ENCODE measurements at places on chromosomes 11 and 22.

GRCh38 chr11:126257144-126257543 lies 11.6 kb downstream of the SRPRA start:
- H3K27ac ChIP-seq: no peak overlapping the region
- H3K4me3 ChIP-seq: no peak overlapping the region
- H3K27me3 ChIP-seq: no peaks in the 10 kb centered on the region
- H3K36me3 ChIP-seq: peaks cover 51% of the 10 kb centered on the region
- H3K4me1 ChIP-seq: no peaks in the 10 kb centered on the region
- DNase-seq: no peak

- DNase-seq: no peak
- H3K4me3 ChIP-seq: no peak overlapping the region
- no peaks in the 10 kb centered on the region for H3K36me3 ChIP-seq
- no peaks in the 10 kb centered on the region for H3K27me3 ChIP-seq
- H3K27ac ChIP-seq: no peak overlapping the region
Measured at GRCh38 chr11:46275964-46276641, 1.4 kb upstream of the CREB3L1 start.

DNA sequence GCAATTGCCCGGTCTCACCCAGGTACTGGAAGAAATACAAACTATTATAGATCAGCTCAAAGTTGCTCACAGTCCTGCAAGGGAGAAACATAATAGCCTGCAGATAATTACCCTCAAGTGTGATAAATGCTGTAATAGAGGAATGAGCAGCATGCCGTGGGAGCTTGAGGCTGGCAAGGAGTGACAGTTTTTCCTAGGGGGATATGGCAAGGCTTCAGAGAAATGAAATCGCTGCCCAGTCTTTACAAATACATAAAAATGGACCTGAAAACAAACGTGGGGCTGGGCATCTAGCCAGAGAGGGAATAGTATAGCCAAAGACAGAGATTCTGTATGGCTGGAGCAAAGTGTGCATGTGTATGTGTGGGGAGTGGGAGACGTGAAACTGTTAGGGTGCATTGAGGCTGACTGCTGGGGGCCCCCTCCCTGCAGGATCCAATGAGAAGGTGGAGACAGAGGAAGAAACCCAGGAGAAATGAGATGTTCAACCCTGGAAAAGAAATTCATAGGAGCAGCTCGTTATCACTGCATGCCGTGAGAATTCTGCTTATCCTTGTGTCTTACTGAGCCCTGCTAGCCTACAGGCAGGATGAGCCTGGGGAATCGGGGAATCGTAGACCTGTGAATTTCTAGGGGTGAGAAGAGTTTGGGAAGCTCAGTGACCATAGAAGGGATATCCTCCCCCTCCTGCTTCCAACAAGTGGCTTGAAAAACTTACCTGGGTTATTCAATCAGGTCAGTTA lies 167.0 kb downstream of the LDLRAD3 start:
- H3K4me1 ChIP-seq: no peaks in the 10 kb centered on the region
- H3K4me3 ChIP-seq: no peak overlapping the region
- H3K27me3 ChIP-seq: no peaks in the 10 kb centered on the region
- no peak overlapping the region for H3K27ac ChIP-seq
- no peaks in the 10 kb centered on the region for H3K36me3 ChIP-seq
- no peak for DNase-seq

DNA sequence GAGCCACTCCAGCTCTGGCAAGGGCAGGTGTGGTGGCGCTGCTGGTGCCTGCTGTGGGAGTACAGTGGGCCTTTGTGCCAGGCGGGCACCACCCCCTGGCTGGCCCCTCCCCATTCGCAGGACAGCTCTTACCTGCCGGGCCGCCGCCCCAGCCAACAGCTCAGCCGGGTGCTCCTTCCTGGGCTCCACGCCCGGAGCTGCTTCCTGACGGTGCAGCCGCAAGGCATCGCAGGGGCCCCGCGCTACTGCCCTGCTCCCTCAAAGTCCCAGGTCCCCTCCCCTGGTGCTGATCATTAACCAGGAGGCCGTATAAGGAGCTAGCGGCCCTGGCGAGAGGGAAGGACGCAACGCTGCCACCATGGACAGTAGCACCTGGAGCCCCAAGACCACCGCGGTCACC lies at the start of gene SLC5A1:
SLC5A1 (plus strand) TSS at position 338 of the 400 bp plus-strand sequence; CDS start at position 359, 21 bp downstream.
- no peak within 1 kb of the TSS for H3K27ac ChIP-seq
- no peak for DNase-seq

- DNase-seq: no peak
- no peak overlapping the region for H3K4me3 ChIP-seq
- no peak overlapping the region for H3K27ac ChIP-seq
- no peaks in the 10 kb centered on the region for H3K27me3 ChIP-seq
- no peaks in the 10 kb centered on the region for H3K36me3 ChIP-seq
- H3K4me1 ChIP-seq: no peaks in the 10 kb centered on the region
Measured at GRCh38 chr11:104009744-104010143, 26.7 kb upstream of the DDI1 start.

DNA sequence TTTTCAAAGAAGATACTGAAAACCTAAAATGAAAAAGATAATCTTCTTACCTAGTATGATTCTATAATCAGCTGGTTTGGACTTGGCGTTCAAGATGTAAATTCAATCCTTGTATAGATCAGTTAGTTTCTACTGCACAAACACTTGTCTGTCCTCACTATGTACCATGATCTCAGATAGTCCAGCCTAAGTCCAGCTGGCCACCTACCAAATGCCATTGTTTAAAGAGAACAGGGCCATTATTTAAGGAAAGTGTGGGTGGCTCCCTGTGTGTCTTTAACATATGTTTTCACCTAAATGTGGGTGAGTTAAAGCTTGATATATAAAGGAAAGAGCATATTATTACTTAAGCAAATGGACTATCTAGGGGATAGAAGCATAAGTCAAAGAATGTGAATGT lies 38.6 kb downstream of the BLID start:
- no peaks in the 10 kb centered on the region for H3K36me3 ChIP-seq
- H3K4me3 ChIP-seq: no peak overlapping the region

- H3K4me3 ChIP-seq: no peak overlapping the region
- no peaks in the 10 kb centered on the region for H3K27me3 ChIP-seq
- H3K4me1 ChIP-seq: no peaks in the 10 kb centered on the region
- H3K36me3 ChIP-seq: peaks cover 9% of the 10 kb centered on the region
Measured at GRCh38 chr11:93498161-93498560, 45.0 kb downstream of the SMCO4 start.
